Cardiac muscle cell (in vitro differentiated cells and primary cell): ENCODE measurements at places on chromosomes 1 and 21. TPM values are rescaled to one million over a fixed set of nuclear protein-coding genes. Genes with fewer than 3 reads are reported as not detected.

GRCh38 chr1:66168948-66169671 lies 364.8 kb upstream of the SGIP1 start:
- no peak overlapping the region for H3K27ac ChIP-seq
- H3K4me1 ChIP-seq = no peaks in the 10 kb centered on the region
- no peak overlapping the region for H3K4me3 ChIP-seq
- no peaks in the 10 kb centered on the region for H3K36me3 ChIP-seq

Gene PINK1
- total RNA-seq = 135 and 166 TPM in 2 replicates

DNA sequence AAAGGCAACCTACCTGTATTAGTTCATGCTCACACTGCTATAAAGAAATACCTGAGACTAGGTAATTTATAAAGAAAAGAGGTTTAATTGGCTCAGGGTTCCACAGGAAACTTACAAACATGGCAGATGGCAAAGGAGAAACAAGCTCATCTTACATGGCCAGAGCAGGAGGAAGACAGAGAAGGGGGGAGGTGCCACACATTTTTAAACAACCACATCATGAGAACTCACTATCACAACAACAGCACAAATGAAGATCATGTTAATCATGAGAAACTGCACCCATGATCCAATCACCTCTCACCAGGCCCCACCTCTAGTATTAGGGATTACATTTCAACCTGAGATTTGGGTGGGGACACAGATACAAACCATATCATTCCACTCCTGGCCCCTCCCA lies 90.6 kb upstream of the KCTD3 start:
- no peak overlapping the region for H3K4me3 ChIP-seq
- H3K27ac ChIP-seq = no peak overlapping the region
- H3K27me3 ChIP-seq = no peaks in the 10 kb centered on the region
- no peaks in the 10 kb centered on the region for H3K36me3 ChIP-seq
- no peaks in the 10 kb centered on the region for H3K4me1 ChIP-seq

DNA sequence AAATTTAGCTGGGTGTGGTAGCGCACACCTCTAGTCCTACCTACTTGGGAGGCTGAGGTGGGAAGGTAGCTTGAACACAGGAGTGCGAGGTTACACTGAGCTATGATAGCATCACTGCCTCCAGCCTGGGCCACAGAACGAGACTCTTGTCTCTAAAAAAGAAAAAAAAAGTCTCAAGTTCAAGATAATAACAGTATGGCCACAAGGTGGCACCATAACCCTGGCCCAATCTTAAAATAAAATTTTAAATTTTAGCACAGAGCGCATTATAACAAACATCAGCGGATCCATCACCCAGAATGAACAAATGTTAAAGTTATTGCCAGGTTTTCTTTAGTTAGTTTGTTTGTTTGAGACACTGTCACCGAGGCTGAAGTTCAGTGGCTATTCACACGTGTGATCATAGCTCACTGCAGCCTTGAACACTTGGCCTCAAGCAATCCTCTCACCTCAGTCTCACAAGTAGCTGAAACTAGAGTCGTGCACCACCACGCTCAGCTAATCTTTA lies 2.9 kb upstream of the HTR6 start:
- H3K27me3 ChIP-seq = peaks cover 51% of the 10 kb centered on the region
- no peak overlapping the region for H3K27ac ChIP-seq
- DNase-seq = peak; percentile 52
- no peaks in the 10 kb centered on the region for H3K36me3 ChIP-seq

DNA sequence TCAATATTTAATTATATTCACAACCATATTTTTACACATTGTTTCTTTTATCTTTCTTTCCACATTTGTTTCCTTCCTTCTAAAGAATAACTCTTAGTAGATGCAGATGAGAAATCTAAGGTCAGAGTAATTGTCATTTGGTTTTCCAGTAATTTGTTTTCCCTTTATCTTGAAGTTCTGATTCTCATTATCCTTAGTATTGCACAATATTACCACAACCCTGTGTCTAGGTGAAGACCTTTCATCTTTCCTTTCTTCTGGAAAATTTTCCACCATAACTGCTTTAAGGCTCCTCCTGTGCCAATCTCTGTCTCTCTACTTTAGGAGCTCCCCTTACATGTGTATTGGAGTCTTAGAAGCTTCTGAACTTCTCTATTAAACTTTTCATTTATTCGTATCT lies 209.0 kb downstream of the DPYD start:
- no peaks in the 10 kb centered on the region for H3K27me3 ChIP-seq
- DNase-seq = no peak
- no peak overlapping the region for H3K4me3 ChIP-seq
- no peak overlapping the region for H3K27ac ChIP-seq

DNA sequence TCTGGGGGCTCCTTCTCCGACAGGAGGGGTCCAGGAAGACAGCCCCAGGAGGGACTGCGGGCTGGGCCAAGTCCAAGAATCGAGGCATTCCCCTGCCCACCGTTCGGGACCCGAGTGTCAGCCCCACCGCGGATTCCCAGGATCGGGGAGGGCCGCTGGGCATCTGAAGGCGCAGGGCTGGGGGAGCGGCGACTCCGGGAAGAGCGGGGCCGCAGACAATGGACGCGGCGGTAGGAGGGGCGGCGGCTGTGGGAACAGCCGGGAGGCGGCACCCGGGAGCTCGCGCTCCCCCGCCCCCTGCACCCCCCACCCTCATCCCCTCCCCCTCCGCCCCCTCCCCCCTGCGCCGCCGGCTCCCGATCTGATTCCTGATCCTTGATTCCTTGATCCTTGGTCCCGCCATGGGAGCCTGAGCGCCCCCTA lies at the start of gene VANGL2:
TSS of gene VANGL2 (plus strand) at position 342 of the 423 bp plus-strand sequence. CDS start 15,274 bp downstream, outside the sequence.
- peak within 1 kb of the TSS; percentile 79 for H3K4me3 ChIP-seq
- peaks cover 33% of the 10 kb centered on the region for H3K4me1 ChIP-seq
- DNase-seq = peak; percentile 89
